Right ventricle myocardium inferior (tissue), 1 donor: ENCODE measurements at places on chromosomes 2 and 18. TPM values are rescaled to one million over a fixed set of nuclear protein-coding genes. Genes with fewer than 3 reads are reported as not detected.
A peak's percentile ranks its signal among the peaks of the same experiment; 100 is the strongest.

DNA sequence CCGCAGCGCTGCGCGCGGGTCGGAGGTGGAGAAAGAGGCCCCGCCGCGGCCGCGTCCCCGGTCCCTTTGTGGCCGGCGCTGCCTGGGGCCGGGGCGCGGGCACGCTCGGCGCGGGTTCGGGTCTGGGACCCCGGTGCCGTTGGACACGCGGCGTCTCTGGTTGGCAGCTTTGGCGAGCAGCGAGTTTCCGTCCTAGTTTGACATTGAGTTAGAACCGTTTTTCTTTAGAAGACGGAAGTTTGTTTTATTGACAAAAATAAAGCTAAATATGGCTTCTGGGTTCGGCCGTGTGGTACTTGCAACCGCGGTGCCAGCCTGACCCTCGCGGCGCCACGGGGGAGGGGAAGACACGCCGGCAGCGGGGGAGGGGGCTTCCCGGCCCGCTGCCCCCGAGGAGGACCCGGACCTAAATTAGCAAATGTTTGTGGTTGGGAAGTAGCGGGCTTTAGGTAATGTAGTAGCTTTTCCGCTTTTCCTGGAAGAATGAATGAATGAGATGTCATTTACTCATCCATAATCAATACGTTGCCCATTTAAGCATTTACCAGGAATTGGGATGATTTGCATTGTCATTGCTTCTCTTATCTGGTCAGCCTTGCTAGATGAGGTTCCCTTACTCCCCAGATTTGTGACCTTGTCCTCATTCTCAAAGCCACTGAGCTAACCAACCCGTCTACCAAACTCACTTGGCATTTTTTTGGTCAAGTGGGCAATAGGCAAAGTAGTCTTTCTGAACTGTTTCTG lies 530 bp downstream of the GALNT1 start:
- peak; percentile 79 for DNase-seq

DNA sequence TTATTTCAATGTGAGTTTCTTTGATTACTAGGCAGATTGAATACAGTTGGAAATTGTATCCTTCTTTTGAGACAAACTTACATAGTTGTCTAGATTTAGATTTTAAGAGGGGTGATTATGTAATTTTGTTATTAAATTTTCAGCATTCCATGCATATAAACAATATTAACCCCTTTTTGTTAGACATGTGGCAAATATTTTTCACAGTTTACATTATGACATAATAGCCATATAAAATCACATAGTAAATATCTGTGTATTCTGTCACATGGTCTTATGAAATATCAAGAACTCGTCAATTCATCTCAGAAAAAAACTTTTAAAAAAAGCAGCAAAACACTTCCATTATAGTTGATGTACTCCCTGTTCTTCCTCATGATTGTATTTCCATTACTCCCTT lies 243.8 kb downstream of the CYP26B1 start:
- no peak for DNase-seq

- no peak for DNase-seq
Observed at GRCh38 chr2:102975996-102976975, 214.5 kb downstream of the TMEM182 start.

Gene RSAD2
- 3.3 TPM for total RNA-seq

Gene SOX11
- total RNA-seq = 1.1 TPM
